MM.1S (cell line): ENCODE measurements at places on chromosomes 1 and 21.

GRCh38 chr1:40495315-40495903 is 13.2 kb upstream of the EXO5 start:
- no peak for DNase-seq

- no peak for DNase-seq
Observed at GRCh38 chr1:65277605-65278347, 31.6 kb upstream of the DNAJC6 start.

DNA sequence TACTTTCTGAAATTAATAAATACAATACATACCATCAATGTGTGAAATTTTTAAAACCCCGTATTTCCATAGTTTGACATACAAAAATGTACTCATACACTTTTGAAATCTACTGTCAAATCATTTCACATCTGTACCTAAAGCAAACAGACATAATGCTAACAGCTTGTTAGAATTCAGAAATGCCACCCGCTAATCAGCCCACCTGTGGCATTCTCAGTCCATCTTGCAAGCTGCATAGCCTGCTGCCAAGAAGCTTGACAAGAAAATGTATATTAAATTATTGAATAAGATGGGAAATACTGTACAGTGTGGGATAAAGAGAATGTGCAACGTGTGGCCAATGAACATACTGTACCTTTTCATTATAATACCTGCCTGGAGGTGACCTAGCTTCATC is 55.1 kb downstream of the ZBTB18 start:
- DNase-seq: no peak

DNA sequence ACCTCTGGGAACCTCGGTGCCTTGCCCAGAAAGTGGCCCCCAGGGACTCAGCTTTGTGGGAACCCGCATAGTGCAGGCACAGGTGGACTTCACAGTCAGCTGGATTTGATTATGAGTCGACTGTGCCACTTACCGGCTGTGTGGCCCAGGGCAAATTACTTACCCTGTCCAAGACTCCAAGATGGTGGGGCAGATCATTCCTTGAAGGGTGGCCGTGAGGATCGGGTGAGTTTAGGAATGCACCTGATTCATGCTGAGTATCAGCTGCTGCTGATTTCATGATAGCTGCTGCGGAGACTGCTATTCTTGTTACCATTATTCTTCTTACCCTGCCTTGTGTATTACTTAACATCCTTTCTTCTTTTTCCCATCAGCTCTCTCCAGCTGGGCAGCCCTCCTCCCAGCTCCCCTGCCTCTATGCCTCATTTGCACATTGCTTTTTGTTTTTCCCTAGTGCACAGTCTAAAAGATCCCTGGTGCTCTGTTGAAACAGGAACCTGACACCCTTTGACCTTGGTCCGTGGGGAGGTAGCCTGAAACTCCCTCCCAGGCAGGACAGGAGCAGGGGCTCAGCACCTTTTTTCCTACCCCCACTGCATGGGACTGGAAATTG is 40.5 kb upstream of the FHAD1 start:
- no peak for DNase-seq

DNA sequence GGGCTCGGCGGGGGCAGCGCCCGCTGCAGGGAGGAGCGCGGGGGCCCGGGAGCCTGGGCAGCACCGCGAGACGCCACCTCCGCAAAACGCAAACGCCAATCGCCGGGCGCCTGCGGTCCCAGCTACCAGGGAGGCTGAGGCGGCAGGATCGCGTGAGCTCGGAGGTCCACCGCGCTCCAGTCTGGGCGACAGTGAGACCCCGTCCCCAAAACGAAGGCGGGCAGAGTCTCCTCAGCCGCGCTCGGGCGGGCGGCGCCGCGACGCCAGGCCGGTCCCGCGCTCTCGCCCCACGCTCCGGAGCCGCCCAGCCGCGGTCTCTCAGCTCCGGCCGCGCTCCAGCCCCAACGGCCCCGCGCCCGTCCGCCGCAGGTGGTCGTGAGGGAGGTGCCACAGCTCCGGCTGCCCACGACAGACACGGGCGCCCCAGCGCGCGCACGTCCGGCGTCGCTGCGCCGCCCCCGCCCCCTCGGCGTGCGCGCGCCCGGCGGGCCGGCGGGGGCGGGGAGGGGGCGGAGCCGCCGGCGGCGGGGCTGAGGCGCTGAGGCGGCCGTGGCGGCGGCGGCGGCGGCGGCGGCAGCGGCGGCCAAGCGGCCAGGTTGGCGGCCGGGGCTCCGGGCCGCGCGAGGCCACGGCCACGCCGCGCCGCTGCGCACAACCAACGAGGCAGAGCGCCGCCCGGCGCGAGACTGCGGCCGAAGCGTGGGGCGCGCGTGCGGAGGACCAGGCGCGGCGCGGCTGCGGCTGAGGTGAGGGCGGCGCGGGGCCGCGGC is at the start of gene ADARB1:
TSS of gene ADARB1 (plus strand) at position 533 of the 770 bp plus-strand sequence. CDS start 97,077 bp downstream, outside the sequence.
- peak; percentile 75 for DNase-seq

GRCh38 chr1:236144446-236145150 is 2.3 kb downstream of the GPR137B start:
- DNase-seq: no peak

DNA sequence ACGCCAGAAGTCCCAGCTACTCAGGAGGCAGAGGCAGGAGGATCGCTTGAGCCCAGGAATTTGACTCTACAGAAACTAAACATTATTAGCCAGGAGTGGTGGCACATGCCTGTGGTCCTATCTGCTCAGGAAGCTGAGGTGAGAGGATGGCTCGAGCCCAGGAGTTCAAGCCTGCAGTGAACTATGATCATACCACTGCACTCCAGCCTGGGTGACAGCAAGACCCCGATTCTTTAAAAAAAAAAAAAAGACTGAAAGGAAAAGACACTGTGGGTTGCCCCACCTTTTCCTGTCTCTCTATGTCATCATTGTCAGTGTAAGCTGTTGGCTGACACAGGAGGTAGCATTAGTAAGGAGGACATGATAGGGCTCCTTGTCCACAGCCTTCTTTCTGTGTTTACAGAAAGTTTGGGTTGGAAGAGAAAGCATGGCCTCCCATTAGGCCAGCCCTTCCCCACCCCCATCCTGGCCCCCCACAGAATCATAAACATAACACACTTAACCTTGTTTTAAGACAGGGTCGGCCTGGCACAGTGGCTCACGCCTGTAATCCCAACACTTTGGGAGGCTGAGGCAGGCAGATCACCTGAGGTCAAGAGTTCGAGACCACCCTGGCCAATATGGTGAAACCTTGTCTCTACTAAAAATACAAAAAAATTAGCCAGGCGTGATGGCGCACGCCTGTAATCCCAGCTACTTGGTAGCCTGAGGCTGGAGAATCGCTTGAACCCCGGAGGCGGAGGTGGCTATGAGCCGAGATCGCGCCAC is 20.6 kb upstream of the RCAN3 start:
- DNase-seq: no peak

DNA sequence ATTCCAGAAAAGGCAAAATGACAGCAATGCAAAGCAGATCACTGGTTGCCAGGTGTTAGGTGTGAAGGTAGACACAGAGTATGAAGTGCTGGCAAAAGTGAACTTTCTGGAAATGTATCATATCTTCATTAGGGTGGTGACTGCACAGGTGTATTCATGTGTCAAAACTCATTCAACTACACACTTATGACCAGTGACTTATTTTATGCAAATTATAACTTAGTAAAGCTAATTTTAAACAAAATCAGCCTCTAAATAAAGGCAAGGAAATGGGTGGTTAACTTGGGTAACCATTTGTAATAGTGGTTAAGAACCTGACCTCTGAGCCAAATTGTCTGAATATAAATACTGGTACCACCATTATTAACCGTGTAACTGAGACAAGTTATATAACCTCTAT is 7.4 kb downstream of the COP1 start:
- DNase-seq: no peak

DNA sequence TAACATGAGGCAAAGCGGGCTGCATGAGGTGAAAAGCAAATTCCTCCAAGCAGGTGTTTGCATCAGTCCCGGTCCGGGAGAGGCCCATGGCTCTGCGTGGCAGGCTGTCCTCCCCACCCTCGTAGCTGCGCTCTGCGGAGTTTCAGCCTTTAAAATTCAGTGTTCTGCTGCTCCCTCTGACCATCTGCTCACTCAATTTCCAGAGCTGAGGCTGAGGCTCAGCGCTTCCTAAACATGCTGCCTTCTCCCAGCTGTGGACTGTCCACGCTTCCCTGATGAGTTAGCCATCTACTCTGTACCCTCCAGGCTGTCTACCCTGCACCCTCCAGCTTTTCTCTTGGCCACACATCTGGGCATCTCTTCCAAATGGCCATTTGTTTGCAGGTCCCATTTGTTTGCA is 87.7 kb downstream of the KCNJ6 start:
- no peak for DNase-seq

- DNase-seq: no peak
Observed at GRCh38 chr1:226575739-226576378, 27.3 kb downstream of the STUM start.

- no peak for DNase-seq
Observed at GRCh38 chr1:209885403-209886218, 52.4 kb upstream of the SYT14 start.

DNA sequence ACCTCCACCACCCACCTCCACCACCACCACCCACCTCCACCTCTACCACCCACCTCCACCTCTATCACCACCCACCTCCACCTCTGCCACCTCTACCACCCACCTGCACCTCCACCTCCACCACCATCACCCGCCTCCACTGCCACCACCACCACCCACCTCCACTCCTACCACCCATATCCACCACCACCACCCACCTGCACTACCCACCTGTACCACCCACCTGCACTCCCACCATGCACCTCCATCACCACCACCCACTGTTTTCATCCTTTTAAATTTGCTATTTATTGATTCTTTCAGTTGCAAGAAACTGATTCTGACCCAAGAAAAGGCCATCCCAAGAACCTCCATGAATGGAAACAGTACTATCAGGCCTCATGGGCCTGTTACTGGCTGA is 6.3 kb downstream of the OPTC start:
- no peak for DNase-seq

- no peak for DNase-seq
Observed at GRCh38 chr1:171754353-171754705, 12.5 kb upstream of the VAMP4 start.

GRCh38 chr1:57835620-57836019 is 411.8 kb upstream of the DAB1 start:
- DNase-seq: no peak

- no peak for DNase-seq
Observed at GRCh38 chr1:1387098-1388077, 11.7 kb downstream of the CCNL2 start.

DNA sequence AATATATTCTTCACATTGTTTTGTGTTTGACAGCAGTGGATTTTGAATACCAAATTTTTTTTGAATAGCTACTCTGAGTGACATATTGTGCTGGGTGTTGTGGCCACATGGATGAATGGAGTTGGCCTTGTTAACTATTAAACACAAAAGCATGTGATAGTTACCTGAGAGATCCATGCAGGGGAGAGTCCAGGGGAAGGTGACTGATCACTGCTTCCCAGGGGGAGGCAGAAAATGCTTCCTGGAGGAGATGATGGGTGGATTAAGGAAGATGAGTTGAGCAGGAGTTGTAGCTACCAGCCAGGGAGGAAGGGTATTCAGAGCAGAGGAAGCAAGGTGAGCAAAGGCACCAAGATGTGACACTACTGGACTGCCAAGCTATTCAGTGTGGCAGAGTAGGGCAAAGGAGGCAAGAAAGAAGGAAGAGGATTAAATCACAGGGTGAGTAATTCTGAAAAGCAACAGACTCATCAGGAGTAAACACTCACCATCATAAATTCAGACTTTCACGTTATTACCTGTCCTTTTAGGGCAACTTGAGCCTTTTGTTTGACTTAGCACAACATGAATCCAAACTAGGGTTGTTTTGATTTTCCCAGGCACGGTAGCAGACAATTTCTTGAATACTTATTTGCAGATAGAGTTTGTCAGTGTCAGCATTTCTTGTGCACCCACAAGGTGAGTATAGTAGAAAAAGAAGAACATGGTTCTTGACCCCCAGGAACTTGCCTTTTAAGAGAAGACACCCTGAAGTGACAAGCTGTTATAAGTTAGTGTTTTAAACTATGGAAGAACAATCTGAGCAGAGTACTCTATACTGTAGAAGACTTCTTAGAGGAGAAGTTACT is 4.2 kb downstream of the CD46 start:
- DNase-seq: no peak

DNA sequence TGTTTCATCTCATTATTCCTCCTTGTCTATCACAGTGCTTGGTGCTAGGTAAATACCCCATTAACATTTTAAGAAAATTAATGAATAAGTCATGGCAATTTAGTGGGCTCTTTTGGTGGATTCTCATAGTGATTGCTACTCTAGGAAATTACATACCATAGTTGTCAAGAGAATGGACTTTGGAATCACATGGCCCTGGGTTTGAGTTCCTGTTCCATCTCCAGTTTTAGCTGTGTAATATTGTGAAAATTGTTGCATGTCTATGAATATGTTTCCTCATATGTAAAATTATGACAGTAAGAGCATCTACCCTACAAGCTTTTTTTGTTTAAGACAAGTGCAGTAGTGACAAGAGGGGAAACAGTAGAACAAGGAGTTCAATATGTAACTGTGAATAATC is 20.7 kb downstream of the WDTC1 start:
- no peak for DNase-seq
